ENCODE measurements at places on chromosomes 2 and 18. TPM values are rescaled to one million over a fixed set of nuclear protein-coding genes. Genes with fewer than 3 reads are reported as not detected.

The POTEE gene
- total RNA-seq: not detected

The IL1RL2 gene
- not detected for total RNA-seq

The CCL20 gene
- not detected for total RNA-seq

GRCh38 chr2:240000671-240001070, 24.5 kb downstream of the NDUFA10 start:
- H3K36me3 ChIP-seq: peaks cover 86% of the 10 kb centered on the region
- no peak overlapping the region for H3K4me3 ChIP-seq
- H3K27ac ChIP-seq: no peak overlapping the region
- no peaks in the 10 kb centered on the region for H3K4me1 ChIP-seq
- no peak for DNase-seq
- no peaks in the 10 kb centered on the region for H3K27me3 ChIP-seq

DNA sequence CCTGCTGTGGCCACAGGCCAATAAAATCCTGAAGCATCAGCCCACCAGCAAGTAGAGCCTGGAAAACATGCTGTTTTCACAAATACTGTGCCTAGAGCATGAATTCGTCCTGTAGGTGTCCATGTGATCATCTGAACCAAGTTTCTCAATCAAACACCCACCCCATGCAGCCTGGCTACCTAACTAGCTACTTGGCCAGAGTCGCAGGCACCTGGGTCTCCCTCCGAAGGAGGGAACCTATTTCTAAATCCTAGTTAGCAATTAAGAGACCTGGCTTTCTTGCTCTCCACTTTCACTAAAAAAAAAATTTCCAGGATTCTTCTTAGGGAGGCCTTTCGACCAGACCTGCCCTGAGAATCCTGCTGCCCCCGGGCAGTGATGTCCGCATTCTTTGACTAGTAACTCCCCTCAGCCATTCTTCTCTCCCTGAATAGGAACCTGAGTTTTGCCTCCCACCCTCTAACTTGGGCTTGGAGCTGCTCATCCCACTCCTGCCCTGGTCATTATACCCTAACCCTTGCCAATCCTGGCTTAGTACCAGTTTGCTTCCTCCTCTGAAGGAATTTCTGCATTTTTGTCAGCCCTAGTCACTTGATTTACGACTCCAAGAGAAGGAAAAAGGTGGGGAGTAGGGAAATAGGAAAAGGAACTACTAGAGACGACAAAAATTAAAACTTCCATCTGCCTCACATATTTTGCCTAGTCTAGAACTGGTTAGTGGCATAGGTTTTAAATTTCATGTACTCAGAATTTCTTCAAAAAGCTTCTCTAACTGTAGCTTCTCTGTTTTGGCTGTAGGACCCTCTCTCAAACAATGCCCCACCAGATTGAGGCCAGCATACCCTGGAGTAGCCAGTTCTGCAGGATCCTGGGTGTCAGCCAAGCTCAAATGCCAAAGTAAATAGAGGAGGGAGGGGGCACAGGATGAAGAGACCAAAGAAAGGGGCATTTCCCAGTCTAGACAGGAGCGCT, 25.4 kb upstream of the TANK start:
- H3K27me3 ChIP-seq: no peaks in the 10 kb centered on the region
- no peak overlapping the region for H3K4me3 ChIP-seq
- H3K4me1 ChIP-seq: peaks cover 5% of the 10 kb centered on the region
- H3K27ac ChIP-seq: no peak overlapping the region
- no peak for DNase-seq

- H3K36me3 ChIP-seq: no peaks in the 10 kb centered on the region
- H3K4me3 ChIP-seq: no peak overlapping the region
- H3K27ac ChIP-seq: no peak overlapping the region
- no peak for DNase-seq
- H3K27me3 ChIP-seq: no peaks in the 10 kb centered on the region
Observed at GRCh38 chr2:71793926-71794325, 340.6 kb downstream of the DYSF start.

DNA sequence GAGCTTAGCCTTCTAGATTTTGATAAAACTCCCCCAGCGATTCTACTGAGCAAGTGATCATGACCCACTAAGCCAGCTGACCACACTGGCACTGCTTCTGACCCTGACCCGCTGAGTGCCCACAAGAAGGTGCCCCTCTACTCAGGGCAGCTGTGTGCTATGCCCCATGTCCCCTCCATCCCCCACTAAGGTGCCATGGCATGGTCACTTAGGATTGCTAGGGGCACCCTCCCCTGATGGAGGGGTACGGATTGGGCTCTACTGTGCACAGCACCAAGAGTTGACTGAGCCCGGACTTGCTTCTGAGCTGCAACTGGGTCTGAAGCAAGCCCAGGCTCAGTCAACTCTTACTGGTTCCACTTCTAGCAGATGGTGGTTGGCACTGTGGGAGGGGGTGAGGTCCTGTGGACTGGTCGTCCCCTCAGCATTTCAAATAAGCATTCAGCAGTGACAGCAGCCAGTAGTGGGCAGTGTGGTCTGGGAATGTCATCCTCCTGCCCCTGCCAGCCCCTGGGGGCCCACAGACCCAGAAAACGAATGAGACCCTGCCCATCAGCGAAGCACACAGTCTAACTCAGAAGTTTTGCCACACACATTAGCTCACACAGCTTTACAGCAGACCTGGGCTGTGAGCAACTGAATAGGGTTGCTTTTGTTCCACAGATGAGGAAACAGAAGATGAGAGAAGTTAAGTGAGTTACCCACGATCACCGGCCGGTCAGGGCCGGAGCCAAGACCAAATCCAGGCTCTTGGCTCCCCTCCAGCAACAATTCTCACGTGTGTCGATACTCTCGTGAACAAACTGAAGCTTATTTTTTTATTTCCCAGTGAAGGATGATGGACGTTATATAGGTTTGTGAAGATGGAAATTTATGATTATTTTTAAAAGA, 52.1 kb upstream of the FOSL2 start:
- peak overlapping the region; percentile 39 for H3K27ac ChIP-seq
- peaks cover 55% of the 10 kb centered on the region for H3K4me1 ChIP-seq
- no peaks in the 10 kb centered on the region for H3K27me3 ChIP-seq
- no peaks in the 10 kb centered on the region for H3K36me3 ChIP-seq
- DNase-seq: no peak

GRCh38 chr2:95277246-95277906, 3.1 kb downstream of the PROM2 start:
- no peaks in the 10 kb centered on the region for H3K4me1 ChIP-seq
- no peak overlapping the region for H3K4me3 ChIP-seq
- H3K36me3 ChIP-seq: no peaks in the 10 kb centered on the region
- no peak for DNase-seq
